ENCODE measurements at places on chromosomes 13 and 19.

GRCh38 chr13:51639171-51639570 lies 54.9 kb downstream of the WDFY2 start:
- DNase-seq = no peak

- no peak for DNase-seq
Observed at GRCh38 chr19:2970201-2970835, 7.0 kb upstream of the TLE6 start.

DNA sequence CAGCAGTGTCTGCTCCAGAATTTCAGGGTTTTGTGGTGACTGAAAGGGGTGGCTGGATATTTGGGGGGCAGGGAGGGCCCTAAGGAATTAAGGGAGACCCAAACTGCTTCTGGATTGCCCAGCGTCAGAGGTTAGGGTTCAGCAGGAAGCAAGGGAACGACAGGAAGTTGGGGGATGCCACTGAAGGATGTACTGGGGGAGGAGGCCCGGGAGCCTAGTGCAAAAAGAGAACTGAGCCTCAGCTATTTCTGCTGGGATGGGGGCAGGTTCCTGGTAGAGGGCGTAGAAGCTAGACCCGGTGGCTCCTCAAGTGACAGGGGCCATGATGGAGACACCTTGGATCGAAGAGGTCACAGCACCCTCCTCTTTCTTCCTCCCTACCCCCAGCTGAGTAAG lies 1.1 kb downstream of the CYP2S1 start:
- no peak for DNase-seq

DNA sequence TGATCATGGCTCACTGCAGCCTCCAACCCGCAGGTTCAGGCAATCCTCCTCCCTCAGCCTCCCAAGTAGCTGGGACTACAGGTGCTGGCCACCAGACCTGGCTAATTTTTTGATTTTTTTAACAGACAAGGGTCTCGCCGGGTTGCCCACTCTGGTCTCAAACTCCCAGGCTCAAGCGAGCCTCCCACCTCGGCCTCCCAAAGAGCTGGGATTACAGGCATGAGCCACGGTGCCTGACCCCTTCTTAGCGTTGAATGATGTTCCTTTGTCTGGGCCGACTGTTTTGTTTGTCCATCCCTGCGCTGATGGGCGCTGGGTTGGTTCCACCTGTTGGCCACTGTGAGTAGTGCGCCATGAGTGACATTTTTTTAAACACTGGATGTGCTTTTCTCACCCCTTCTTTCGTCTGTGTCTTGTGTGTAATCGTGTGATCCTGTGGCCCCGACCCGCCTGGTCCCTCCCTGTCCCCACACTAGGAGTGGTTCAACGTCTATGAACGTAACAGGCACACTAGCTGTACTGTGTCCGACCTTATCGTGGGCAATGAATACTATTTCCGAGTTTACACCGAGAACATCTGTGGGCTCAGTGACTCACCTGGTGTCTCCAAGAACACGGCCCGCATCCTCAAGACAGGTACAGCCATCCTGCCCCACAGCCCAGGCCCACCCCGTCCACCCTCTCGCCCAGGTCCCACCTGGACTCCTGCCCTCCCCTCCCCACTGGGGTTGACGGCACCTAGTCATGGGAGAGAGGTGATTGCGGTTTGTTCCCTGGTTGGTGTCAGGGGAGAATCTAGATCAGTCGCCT lies 15.0 kb upstream of the EMC10 start:
- DNase-seq = peak; percentile 55

DNA sequence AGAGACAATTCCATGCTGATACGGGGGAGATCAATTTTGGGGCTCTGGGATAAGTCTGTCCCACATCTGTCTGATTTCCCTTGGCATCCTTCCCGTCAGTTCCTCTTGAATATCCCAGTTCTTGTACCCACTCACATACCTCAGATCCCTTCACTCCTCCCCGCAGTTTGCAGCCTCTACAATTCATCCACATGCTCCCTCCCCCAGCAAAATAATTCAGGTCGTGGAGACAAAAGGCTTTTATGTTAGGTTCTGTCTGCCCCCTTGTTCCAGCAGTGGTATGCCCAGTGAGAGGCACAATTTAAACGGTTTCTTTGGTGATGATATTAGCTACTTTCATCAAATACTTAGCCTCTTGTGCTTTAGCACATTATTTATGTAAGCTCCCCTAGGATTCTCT lies 9.6 kb downstream of the RPS16 start:
- DNase-seq = no peak

GRCh38 chr13:49567491-49567890 lies 17.9 kb downstream of the RCBTB1 start:
- no peak for DNase-seq

- DNase-seq = no peak
Observed at GRCh38 chr19:54035215-54036178, 28.2 kb downstream of the VSTM1 start.

GRCh38 chr13:106455190-106455589 lies 80.3 kb downstream of the EFNB2 start:
- DNase-seq = no peak

GRCh38 chr19:3270902-3271301 lies 46.4 kb downstream of the CELF5 start:
- DNase-seq = no peak

GRCh38 chr13:37216331-37216730 lies 110.9 kb upstream of the CSNK1A1L start:
- DNase-seq = no peak

DNA sequence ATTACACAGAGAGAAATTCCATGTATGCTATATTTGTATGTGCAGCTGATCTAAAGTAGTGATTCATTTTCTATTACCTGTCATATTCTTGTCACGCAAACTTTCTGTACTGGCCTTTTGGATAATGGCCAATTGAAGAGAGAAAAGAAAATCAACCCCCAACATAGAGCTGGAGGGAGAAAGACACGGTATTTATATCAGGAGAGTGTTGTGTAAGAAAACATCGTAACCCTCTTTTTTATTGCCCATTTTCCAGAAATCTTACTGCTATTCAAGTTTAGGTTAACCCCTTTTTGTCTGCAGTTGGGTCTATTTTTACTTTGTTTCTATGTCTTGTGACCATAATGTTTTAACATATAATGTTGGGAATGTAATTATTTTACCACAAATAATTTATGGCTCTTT lies 27.9 kb downstream of the DGKH start:
- DNase-seq = no peak

DNA sequence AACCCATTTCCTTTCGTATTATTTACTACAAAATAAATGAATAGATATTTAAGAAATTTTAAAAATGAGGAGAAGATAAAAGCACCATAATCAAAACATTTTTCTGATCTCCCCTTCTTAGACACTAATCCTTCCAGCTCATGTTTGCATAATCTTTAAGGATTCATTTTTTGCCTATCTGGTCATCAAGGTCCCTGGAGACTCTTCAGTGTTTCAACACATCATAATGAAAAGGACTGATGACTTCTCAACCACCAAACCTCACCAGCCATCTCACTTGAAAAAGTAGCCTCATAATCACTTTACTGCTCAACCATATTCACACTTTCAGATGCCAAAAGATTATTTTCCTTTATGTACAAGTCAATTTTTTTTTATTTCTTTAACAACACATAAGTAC lies 80.1 kb downstream of the DCLK1 start:
- no peak for DNase-seq

DNA sequence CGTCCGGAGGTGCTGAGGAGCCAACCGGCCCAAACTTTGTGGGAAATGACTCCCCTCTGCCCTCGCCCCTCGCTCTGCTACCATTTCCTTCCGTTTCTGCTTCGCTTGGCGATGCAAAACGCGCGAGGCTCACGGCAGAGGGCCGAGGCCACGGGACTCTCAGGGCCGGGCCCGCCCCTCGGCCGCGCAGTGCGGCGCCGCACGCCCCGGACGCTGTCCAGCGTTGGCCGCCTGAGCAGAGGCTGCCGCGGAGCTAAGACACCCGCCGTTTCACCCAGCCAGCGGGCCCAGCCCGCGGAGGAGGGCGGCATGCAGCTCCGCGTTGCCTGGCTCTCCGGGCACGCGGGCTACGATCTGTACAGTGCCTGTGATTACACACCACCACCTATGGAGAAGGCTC lies 2.1 kb upstream of the ZNF578 start:
- DNase-seq = no peak

DNA sequence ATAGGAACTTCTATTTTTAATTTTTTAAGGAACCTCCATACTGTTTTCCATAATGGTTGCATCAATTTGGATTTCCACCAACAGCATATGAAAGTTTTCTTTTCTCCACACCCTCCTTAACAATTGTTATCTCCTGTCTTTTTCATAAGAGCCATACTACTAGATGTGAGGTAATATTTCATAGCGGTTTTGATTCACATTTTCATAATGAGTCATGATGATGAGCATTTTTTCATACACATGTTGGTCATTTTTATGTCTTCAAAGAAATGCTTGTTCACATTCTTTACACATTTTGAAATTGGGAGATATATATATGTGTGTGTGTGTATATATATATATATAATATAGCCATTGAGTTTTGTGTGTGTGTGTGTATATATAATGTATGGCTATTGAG lies 420.3 kb upstream of the PCDH9 start:
- no peak for DNase-seq

GRCh38 chr19:3790941-3791340 lies 4.8 kb upstream of the MATK start:
- DNase-seq = no peak

DNA sequence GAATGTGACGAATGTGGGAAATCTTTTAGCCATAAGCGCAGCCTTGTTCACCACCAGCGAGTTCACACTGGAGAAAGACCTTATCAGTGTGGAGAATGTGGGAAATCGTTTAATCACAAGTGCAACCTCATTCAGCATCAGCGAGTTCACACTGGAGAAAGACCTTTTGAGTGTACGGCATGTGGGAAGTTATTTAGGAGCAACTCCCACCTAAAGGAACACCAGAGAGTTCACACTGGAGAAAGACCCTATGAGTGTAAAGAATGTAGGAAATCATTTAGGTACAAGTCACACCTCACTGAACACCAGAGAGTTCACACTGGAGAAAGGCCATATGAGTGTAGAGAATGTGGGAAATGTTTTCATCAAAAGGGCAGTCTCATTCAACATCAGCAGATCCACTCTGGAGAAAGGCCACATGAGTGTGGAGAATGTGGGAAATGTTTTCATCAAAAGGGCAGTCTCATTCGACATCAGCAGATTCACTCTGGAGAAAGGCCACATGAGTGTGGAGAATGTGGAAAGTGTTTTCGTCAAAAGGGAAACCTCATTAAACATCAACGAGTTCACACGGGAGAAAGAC lies 7.6 kb downstream of the ZNF776 start:
- DNase-seq = no peak

- DNase-seq = no peak
Observed at GRCh38 chr13:73162912-73163911, 104.4 kb downstream of the KLF5 start.

GRCh38 chr13:23922005-23922932 lies 25.0 kb upstream of the C1QTNF9B start:
- no peak for DNase-seq

DNA sequence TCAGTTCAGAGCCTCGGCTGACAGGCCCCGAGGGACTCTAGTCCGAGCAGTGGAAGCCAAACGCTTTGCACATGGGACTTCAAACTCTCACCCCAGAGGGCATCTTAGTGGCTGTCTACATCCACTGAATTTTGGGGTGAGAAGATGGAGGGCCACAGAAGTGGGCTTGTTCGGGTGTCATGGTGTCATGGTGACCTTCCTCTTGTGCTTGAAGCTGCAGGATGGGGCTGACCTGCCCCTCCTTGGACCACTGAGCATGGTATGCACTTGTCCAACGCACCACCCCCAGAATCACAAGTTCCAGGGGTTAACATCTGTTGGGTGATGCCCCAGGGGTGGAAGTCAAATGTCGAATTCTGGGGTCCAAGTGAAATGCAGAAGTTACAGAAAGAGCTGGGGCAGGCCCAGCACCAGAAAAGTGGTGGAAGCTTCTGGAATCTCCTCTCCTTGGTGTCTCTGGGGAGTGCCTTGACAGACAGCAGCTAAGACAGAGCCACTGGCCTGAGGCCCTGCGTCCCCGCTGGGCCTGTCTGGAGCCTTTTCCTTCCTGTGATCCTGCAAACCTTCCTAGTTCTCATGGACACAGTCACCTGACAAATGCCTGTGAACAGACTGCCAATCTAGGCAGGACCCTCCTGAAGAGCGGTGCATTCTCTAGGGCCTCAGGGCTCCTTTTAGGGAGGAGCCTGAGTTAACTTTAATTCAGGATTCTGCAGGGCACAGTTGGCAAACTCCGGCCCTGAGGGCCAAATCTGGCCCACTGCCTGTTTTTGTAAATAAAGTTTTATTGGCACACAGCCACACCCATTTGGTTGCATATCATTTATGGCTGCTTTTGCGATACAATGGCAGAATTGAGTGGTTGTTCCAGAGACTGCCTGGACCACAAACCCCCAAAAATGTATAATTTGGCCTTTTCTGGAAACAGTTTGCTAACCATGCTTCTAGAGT lies 65.1 kb upstream of the RANBP3 start:
- DNase-seq = no peak

- no peak for DNase-seq
Observed at GRCh38 chr19:990119-990571, 6.0 kb downstream of the WDR18 start.

GRCh38 chr13:97475011-97475410 lies 41.0 kb downstream of the RAP2A start:
- DNase-seq = no peak

GRCh38 chr19:16824658-16825311 lies 4.4 kb upstream of the SIN3B start:
- DNase-seq = no peak

- no peak for DNase-seq
Observed at GRCh38 chr13:25167382-25168174, 4.5 kb downstream of the AMER2 start.

DNA sequence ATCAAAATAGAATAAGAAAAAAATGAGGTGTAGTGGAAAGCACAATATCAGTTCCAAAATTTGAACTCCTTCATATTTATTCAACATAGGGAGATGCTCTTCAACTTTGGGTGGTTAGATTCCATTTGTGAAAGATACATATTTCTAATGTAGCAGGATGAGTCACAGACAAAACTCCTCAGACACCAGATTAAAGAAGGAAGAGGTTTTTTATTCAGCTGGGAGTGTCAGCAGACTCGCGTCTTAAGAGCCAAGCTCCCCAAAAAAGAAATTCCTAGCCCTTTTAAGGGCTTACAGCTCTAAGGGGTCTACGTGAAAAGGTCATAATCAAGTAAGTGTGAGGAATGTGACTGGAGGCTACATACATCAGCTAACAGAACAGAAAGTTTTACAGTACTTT lies 6.8 kb upstream of the ZNF765 start:
- no peak for DNase-seq

DNA sequence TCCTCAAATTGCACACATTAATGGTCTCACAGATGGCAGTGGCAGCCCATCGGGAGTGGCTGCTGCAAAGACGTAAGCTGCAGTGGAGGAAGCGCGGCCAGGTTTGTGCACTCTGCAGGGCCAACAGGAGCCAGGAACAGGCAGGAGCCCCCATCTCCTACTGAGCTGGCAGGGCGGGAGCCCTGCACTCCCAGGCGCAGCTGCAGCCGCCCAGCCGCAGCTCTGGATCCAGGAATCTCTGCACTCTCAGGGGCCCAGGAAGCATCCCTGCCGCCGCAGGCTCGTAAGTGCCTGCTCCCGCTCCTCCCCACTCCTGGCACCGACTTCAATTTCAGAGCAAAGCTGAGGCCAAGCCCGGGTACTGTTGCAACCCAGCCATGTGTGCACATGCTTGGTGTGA lies 37.5 kb downstream of the ANKRD27 start:
- no peak for DNase-seq
